ENCODE measurements at places on chromosomes 5 and 9.

DNA sequence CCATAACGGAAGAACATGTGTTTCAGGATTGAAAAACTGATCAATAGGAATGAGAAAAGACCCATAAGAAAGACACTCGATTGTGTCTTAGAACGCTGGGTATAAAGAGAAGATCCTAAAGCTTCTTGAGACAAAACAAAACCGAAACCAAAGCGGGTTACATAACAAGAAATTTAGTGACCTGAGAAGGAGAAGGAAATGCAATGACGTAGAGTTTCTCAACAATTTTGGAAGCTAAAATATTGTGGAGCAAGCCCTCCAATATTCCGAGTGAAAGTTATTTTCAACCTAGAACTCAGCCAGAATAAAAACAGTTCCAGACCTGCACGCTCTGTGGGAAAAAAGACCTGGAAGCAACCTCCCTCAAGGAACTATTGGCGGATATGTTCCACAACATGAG, 81.9 kb upstream of the FREM1 start:
- no peak for DNase-seq

DNA sequence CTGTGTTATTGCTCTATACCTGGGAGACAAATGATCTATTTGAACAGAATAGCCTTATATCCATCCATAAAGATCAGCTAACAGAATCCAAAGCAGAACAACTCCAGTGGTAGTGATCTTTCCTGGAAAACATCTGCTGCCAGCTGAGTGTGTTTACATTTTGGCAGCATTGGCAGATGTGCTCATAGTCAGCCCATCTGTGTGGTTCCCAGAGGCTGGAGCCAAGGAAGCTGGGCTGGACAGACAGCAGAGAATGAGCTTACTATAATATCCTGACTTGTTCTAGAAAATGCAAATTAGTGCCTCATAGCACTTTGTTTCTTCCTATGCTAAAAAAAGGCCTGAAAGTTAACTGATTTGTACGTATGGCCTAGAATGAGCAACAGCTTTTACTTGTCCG, 99.7 kb downstream of the ST8SIA4 start:
- peak; percentile 67 for DNase-seq

GRCh38 chr5:97986069-97986468, 787.4 kb upstream of the RGMB start:
- no peak for DNase-seq

DNA sequence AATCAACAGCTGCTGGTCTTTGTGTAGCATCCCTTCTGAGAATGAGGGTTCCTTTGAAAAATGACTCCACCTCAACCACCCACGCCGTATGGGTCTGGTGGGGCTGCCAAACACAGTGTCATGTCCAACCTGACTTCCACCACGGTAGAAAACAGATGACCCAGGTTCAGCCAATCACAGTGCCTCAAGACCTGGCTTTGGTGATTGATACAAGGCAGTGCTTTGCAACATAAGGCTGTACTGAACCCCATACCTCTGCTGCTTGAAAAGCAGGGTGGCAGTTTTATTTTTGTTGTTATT, 11.5 kb upstream of the TGFBR1 start:
- no peak for DNase-seq

GRCh38 chr9:14296495-14297113, 17.3 kb downstream of the NFIB start:
- no peak for DNase-seq

DNA sequence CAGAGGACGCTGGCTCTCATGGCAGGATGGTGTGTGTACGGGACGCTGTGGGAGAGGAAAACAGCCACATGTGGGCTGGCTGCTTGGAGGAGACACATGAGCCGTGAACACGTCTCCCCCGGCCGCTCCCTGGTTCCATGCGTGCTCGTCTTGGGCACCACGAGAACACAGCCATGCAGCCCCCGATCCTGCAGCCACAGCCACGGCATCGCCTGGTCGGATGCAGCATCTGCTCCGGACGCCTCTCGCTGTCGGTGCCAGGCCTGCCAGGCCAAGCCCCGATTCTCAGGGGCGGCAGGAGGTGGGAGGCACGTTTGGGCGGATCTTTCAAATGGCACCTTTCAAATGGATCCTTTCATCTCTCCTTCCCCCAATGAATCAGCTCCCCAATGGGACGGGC, 3.2 kb downstream of the LCN10 start:
- no peak for DNase-seq

DNA sequence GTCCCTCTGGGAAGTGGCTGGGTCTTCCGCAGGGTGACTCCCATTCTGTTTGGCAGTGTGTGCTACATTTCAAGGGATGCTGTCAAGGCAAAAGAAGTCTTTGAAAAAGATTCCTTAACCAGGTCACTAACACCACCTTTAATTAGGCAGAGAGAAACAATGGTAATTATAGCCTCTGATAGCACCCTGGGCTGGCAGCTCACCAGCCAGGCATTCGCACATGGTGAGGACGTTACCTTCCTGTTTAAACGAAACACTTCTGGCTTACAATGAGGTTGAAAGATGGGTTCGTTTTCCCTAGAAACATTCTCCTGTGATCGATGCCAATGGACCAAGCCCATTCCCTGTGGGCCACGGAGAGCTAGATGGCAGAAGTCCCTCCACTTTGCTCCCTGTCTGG, 230.1 kb upstream of the PANK3 start:
- DNase-seq, result no peak

DNA sequence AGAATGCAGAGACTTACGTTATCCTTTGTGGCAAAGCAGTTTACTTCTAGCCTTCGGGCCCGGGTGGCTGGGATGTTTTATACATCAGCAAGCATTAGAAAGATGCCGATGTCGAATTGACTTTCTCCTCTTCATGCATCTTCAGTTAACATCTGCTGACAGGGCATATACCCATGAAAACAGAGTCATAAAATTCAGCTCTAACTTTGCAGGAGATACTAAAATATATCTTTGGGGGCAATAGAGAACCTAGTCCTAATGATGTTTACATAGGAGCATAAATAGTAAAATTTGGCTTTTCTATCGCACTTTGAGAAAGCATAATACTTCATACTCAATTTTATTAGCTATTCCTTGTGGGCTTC, 247.9 kb downstream of the PRELID2 start:
- DNase-seq, result no peak

- DNase-seq, result no peak
Measured at GRCh38 chr9:83629433-83630104, 6.6 kb downstream of the IDNK start.

Measured in NCI-H1694 (cell line).